ENCODE measurements at places on chromosomes 12 and 14.

- no peak for DNase-seq
These were observed 16.4 kb upstream of the SRSF5 start for GRCh38 chr14:69750495-69750894.

DNA sequence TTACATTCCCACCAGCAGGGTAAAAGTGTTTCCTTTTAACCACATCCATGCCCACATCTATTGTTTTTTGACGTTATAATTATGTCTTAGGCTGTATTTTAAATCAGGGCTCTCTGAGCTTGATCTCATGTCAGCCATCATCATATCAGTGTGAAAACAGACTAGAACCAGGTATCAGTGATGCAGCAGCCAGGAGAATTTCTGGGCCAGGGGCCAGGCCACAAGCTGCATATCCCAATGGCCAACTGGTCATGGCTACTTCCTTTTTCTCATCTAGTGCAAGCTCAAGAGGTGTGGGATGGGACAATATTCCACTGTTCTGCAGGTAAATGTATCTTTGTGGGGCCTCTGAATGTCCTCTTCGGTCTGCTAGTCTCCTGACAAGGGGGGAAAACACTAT lies 125.1 kb downstream of the CRADD start:
- DNase-seq: no peak

DNA sequence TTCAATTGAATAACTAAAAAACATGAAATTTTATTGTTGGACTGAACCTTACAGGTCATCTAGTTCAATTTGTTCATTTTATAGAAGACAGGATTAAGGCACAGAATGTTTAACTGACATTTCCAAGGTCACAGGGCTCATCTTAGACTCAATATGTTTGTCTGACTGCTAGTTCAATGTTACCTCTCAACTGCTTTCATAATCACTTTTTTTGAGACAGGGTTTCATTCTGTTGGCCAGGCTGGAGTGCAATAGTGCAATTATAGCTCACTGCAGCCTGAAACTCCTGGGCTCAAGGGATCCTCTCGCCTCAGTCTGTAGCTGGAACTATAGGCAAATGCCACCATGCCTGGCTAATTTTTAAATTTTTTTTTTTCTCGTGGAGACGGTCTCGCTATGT lies 24.4 kb upstream of the ITGA5 start:
- no peak for DNase-seq

- DNase-seq: no peak
These were observed 3.0 kb upstream of the PLXNC1 start for GRCh38 chr12:94145191-94145983.

DNA sequence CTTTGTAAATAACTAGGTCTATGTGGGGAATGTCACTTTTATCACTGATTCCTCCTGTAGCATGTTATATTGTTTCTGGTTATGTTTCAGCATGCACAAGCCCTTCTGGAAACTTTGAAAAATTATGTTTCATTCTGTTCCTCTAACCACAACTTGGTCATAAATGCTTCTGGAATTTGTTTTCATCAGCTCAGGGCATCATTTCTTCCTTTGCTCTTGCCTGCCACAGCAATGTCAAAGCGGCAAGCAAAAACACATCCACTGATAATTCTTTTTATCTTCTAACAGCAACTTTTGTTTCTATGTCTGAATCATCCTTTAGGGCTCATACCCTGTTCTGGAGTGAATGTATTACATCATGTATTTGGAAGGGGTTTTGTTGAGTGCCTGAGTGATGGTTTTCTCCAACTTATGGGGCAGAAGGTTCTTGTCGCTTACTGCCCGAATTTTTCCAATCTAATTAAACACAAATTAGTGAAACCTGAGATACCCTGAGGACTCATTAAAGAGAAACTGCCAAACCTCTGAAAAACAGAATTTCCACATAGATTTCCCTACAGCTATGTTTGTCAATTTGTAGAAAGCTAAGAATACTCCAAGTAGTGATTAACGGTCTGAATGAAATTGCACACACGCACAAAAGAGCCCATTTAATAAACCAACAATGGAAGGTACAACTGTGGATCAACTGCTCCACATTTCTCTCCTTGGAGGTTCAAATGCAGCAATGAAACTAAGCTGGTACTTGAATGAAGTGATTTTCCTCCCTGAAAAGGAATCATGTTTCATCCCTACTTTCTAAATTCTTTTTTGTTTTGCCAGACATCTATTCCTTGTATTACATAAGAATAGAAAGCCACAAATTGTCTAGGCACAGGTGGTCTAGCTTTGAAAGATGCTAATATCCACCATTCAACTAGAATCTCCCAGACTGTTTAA lies 173.5 kb upstream of the KRR1 start:
- no peak for DNase-seq

GRCh38 chr12:6376079-6376869 lies 911 bp upstream of the SCNN1A start:
- no peak for DNase-seq

DNA sequence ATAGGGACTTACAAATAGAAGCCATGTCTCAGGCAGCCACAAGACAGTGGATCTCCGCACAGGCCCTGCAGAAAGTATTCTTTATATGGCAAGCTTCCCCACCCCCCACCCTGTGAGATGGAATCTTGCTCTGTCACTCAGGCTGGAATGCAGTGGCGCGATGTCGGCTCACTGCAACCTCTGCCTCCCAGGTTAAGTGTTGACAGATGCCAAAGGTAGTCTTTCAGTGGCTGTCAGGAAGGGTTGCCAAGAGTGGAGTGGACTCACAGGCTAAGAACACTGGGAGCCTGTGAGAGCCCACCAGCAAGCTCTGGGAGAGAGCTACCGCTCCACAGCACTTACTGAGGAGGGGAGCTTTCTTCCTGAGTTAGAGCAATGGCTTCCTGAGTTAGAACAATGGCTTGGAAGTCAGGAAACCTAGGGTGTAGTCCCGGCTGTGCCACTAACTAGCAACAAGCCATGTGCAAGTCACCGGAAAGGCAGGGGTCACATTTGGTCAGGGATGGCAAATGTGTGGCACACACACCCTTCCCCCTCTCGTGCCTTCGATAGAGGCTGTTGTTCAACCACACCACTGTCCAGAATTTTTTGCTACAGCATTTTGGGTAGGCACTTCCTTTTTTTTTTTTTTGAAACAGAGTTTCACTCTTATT lies 2.6 kb downstream of the RNASE1 start:
- DNase-seq: no peak

- no peak for DNase-seq
These were observed 35.1 kb downstream of the PELI2 start for GRCh38 chr14:56153267-56153666.

DNA sequence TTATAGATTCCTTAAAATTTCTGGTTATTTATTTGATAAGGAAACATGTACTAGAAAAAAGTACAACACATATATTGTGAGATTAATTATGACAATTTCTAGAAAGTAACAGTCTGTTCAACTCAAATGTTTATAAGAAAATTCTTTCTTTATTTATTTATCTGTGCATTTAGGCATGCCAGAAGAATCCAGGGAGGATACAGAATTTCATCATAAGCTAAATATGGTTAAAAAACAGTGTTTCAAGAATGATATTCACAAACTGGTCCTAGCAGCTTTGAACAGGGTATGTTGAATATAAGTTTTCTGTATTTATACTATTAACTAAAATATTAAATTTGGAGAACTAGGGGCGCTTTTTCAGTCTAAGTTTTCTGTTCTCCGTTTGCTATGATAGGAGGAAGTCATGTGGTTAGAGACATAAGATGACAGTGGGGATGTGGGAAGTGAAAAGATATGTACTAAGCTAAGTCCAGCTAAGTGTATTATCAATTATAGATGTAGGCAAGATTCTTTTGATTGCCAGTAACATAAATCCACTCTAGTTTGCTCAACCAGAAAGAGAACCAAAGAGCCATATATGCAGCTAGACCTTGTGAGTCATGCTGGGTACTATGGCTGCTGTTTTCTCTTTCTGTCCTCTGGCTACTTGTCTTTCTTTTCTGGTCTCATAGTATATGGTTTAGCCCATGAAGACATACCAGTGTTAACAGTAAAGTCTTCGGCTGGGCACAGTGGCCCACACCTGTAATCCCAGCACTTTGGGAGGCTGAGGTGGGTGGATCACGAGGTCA lies 39.0 kb downstream of the LRRK2 start:
- DNase-seq: no peak

All from GM19239 (cell line).